ENCODE measurements at places on chromosomes 3 and 15.

DNA sequence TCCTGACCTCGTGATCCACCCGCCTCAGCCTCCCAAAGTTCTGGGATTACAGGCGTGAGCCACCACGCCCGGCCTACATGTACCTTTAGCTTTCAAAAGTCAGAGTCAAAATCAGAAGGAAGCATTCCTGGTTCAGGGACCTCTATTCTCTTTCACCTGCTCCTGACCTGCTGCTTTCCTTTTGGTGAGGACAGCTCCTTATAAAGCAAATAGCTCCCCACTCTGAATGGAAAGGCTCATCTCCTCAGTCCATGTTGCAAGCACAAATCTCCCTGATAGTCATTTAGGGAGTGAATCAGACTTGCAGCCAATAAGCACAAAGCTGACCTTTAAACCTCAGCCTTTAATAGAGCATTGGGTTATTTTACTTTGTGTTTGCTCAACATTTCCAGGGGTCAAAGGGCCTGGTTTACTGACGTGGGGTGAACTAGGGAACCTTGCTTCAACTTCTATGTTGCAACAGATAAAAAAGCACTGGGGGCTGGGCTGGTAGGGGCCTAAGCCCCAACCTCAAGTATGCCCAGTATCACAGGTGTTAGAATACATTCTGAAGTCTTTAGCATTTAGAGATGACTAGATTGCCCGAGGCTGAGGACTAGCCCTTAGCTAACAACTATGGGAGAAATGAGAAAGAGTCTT, 43.1 kb downstream of the THRB start:
- no peak for DNase-seq

- DNase-seq = no peak
Observed at GRCh38 chr15:79673416-79674123, 223.2 kb downstream of the MTHFS start.

GRCh38 chr3:128435561-128435960, 31.1 kb downstream of the DNAJB8 start:
- no peak for DNase-seq

DNA sequence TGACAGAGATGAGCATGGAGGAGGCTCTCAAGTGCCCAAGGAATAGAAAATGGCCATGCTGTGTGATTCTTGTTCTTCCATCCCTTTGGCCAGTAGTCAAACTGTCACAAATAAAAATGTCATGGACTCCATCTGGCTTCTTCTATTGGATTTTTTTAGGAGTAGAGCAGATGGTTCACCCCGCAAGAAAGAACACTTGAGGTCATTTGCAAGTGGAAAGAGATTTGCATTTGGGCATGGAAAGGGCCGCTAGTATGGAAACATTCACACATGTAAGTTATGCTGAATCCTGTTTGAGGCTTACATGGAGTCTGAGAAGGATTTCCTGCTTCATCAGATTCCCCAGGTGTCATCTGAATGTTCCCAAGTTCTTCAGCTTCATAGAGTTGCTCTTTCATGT, 53.1 kb upstream of the CFAP161 start:
- peak; percentile 79 for DNase-seq

DNA sequence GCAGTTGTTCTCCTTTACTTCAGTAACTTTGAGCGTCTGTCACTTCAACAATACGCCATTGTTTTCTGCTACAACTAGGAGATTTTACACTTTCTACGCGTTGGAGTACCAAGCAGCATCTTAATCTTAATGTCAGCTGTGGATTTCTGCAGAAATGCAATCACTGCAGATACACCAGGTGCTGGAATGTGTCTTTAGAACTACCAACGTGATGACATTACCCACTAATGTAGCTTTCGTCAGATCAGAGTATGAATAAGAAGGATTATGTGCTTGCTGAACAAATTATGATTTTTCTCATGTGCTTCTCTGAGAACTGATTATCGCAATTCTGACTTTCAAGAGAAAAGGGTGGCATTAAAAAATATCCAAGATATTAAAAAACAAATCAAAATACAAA, 77.5 kb upstream of the CNTN3 start:
- no peak for DNase-seq

DNA sequence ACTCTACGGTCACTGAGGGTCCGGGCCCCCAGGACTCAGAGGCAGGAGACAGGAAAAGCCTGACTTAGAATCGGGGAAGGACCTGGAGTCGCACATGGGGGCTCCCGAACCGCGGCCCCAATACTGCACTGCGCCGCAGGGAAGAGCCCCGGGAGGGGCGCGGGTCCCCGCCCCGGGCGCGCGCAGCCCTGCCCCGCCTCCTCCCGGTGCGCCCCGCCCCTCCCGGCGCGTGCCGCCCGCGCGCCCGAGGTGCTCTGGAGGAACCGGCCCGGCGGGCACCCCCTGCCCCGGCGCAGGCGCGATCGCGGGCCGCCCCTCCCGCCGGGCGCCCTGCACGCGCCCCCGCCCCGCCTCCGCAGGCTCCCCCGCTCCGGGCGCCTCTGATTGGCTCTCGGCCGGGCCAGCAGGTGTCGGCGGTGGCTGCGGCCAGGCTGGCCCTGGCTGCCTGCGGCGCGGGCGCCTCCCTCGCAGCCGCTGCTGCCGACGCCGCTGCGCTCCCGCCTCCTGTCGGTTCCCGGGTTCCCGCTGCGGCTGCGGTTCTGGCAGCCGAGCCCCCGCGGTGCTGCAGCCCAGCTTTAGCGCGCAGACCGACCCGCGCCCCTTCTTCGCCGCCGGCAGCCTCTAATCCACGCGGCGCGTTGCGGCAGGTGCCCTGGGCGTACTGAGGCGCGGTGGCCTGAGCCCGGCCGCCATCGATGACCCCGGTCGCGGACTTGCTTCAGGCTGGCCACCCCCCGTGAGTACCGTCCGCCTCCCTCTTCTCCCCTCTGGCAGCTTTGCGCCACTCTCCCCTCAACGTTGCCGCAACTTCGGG, at the start of gene MYRIP:
Gene MYRIP (plus strand): TSS at position 429 of the 814 bp plus-strand sequence. CDS start 91,208 bp downstream, outside the sequence.
- peak; percentile 78 for DNase-seq

GRCh38 chr15:99932676-99933402, 199.6 kb upstream of the LYSMD4 start:
- DNase-seq = no peak

- DNase-seq = no peak
Observed at GRCh38 chr3:11764931-11765363, 81.7 kb downstream of the TAMM41 start.

- DNase-seq = no peak
Observed at GRCh38 chr3:11522398-11522715, 121.4 kb downstream of the VGLL4 start.

GRCh38 chr3:184016811-184017671, 643 bp downstream of the ABCC5 start:
- peak; percentile 83 for DNase-seq

- DNase-seq = no peak
Observed at GRCh38 chr15:60213377-60214000, 184.3 kb downstream of the ANXA2 start.

DNA sequence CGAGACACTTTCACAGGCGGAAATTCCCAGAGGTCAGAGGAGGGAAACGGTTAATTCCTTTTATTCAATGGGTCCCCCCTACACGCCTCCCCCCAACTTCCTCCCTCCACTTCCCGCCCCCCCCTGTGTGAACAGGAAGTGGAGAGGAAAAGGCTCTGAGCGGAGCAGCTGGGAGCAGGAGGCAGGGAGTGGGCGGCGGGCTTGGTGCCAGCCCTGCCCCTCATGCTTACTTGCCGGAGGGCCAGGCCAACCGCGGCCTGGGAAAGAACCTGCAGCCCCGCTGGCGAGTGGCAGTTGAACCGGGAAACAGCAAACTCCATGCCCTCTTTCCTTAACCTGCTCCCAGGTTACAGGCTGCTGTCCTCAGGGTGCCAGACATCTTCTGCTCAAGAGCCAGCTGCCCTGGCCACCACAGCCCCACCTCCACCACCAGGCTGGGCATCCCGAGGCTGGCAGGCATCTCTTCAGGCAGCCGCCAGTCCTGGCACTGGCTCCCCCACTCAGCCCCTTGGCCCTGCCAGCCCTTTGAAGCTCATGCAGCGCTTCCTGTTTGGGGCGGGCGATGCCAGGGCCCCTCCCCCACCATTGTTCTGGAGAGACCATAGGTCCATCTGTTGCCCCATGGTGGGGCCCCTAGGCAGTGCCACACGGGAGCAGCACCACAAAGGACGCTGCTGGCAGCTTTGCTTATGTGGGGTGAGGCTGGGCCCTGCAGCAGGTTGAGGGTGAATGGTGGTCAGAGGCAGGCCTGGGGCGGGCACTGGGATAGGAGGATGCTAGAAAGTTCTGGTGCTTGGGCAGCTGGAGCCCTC, 12.9 kb downstream of the VPS18 start:
- peak; percentile 63 for DNase-seq

- DNase-seq = no peak
Observed at GRCh38 chr15:66721501-66721937, 19.5 kb downstream of the SMAD6 start.

- DNase-seq = peak; percentile 45
Observed at GRCh38 chr15:97995881-97996603, 35.5 kb downstream of the ARRDC4 start.

GRCh38 chr3:50623840-50624474, 7.0 kb downstream of the MAPKAPK3 start:
- DNase-seq = no peak

GRCh38 chr3:26713091-26713490, 90.5 kb downstream of the LRRC3B start:
- no peak for DNase-seq

GRCh38 chr3:39361252-39361927, 21.8 kb upstream of the SLC25A38 start:
- no peak for DNase-seq

- DNase-seq = no peak
Observed at GRCh38 chr3:133967992-133968892, 61.5 kb downstream of the SLCO2A1 start.

DNA sequence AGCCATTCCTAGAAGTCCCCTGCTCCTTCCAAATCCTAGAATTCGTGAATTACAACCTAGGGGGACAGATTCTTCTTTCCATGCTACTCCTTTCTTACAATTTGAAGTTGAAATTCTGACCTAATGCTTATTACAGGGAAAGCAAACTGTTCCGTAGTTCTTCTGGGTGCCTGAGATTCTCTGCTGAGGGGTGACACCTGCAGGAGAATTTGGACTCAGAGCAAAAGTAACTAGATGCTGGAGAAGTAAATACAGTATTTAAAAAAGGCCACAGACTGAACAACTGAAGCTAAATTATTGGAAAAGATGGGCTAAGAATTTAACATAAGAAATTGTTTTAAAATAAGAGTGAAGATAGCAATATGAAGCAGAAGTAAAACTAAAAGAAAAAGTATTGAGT, 37.9 kb downstream of the ACAD9 start:
- no peak for DNase-seq

GRCh38 chr3:18767756-18768303, 342.7 kb upstream of the SATB1 start:
- DNase-seq = no peak

- no peak for DNase-seq
Observed at GRCh38 chr15:86649277-86649676, 569.6 kb downstream of the AGBL1 start.

GRCh38 chr3:23873941-23874340, 42.8 kb downstream of the NKIRAS1 start:
- no peak for DNase-seq

GRCh38 chr3:22159004-22159695, 408.1 kb upstream of the ZNF385D start:
- peak; percentile 8 for DNase-seq

- DNase-seq = no peak
Observed at GRCh38 chr3:19506171-19506570, 357.9 kb downstream of the KCNH8 start.

DNA sequence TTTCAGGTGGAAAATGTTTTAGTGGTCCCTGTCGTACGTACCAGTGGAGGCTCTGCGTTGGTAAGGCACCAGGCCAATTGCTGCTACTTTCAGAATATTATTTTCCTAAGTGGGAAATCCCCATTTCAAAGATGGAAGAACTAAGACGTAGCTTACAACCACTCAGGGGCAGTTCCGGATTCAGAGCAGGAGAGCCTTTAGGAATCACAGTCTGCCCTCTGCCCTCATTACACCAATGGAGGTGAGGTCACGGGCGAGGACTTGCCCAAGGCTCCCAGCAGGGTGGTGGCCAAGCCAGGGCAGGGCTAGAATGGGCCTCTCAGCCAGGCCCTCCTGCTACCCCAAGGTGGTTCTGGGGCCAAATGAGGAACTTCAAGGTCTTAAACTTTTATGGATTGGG, 72.6 kb downstream of the RASGRF1 start:
- DNase-seq = no peak

GRCh38 chr3:21326704-21327475, 424.1 kb downstream of the ZNF385D start:
- DNase-seq = no peak

DNA sequence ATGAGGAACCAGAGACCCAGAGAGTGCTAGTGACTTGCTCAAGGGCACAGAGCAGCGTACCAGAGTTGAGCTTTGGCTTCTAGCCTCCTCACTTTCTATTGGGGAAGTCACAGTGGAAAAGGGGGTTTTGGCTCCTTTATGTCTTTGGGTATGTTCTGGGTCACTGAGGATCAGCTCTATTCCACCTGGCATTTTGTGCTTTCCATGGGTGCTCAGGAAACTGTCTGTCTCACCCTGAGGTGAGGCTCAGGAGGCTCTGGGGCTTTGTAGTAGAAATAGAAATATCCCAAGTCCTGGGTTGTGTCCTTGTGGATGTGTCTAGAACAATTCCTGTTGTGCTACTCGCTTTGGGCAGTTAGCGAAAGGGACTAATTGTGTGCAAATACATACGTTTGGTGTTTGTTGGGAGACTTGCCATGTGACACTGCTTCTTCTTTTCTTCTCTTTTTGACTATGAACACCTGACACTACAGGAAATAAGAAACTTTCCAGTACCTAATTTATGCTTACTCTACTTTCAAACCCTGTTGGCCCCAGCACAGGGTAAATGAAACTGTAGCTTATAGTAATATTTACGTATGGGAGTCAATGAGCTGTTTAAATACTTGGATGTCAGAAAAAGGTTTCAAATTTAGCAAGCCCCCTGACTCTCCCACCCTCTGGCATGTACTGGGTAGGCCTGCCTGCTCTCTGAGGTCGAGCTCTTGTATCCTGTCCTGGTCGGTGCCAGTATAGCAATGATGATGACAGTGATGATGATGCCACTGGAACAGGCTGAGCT, 35.6 kb downstream of the SMAD3 start:
- DNase-seq = no peak

- DNase-seq = peak; percentile 87
Observed at GRCh38 chr15:23877502-23878412, 190.7 kb upstream of the NDN start.

DNA sequence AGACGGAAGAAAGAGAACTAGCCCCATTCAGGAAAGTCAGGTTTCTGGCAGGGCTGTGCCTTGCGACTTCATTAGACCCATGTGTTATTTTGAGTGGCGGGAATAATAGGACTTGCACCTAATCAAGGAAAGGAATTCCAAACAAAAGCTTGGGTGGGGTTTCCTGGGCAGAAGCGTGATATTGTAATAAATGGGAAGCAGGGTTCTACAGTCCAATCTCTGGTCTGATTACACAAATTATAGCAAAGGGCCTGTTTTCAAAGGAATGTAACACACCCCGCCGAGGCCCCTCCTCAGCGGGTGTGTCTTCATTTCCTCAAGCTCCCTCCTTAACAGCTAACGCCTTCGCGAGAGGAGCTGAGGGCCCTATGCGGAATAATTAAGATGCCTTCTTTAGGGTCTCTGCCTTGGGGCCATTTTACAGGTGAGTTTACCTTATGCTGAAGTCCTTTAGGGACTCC, 396.0 kb upstream of the C2CD4B start:
- DNase-seq = no peak
